HCT116 (cell line): ENCODE measurements at places on chromosomes 12 and 14. TPM values are rescaled to one million over a fixed set of nuclear protein-coding genes. Genes with fewer than 3 reads are reported as not detected.

The ANKS1B gene
- 0.54 TPM for total RNA-seq

The NPFF gene
- not detected for total RNA-seq

The PPP4R4 gene
- total RNA-seq = 5.5 TPM

GRCh38 chr14:91377700-91378652 is 39.6 kb downstream of the CCDC88C start:
- no peaks in the 10 kb centered on the region for H3K27me3 ChIP-seq
- DNase-seq = no peak
- peaks cover 4% of the 10 kb centered on the region; the same call in 1 of the 2 replicates for H3K4me1 ChIP-seq
- no peak overlapping the region for H3K27ac ChIP-seq
- no peak overlapping the region for H3K4me3 ChIP-seq

GRCh38 chr12:57626921-57627445 is 6.0 kb downstream of the B4GALNT1 start:
- H3K27me3 ChIP-seq = peaks cover 4% of the 10 kb centered on the region; the same call in 1 of the 2 replicates
- DNase-seq = no peak
- H3K4me1 ChIP-seq = peaks cover 7% of the 10 kb centered on the region
- no peaks in the 10 kb centered on the region; the same call in 1 of the 2 replicates for H3K36me3 ChIP-seq

DNA sequence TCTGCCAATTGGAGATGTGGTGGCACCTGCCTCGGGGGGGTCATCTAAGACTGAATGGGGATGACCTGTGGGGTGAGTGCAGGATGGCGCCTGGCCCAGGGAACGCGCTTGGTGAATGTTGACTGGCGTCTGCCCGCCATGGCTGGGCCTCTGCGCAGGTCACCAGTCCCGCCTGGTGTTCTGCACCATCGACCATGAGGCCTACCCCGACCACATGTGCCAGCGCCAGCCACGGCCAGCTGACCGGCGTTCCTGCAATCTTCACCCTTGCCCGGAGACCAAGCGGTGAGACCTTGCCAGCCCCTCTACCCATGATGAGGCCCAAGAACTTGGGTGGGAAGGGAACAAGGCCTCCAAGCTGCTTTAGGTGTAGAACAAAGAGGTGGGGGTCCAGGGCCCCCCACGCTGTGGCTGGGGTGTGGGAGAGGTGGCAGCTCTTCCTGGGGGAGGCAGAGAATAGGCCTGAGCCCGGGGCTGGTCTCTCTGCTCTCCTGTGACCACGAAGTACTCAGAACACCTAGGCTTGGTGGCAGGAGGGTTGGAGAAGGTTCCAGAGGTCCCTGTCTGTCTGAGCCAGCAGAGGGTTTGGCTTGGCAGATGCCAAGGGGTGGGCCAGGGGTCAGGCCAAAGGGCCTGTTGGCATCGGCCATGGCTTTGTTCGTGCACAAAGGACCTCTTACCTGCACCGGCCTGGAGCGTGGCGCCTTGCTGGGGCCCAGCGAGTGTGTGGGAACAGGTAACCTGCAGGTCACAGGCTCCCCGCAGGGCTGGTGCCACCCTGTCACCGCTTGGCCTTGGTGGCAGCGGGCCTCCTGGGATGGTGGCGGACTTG is 15.4 kb downstream of the PAPLN start:
- no peak overlapping the region for H3K27ac ChIP-seq
- no peaks in the 10 kb centered on the region for H3K27me3 ChIP-seq
- no peak overlapping the region for H3K4me3 ChIP-seq
- no peak for DNase-seq

DNA sequence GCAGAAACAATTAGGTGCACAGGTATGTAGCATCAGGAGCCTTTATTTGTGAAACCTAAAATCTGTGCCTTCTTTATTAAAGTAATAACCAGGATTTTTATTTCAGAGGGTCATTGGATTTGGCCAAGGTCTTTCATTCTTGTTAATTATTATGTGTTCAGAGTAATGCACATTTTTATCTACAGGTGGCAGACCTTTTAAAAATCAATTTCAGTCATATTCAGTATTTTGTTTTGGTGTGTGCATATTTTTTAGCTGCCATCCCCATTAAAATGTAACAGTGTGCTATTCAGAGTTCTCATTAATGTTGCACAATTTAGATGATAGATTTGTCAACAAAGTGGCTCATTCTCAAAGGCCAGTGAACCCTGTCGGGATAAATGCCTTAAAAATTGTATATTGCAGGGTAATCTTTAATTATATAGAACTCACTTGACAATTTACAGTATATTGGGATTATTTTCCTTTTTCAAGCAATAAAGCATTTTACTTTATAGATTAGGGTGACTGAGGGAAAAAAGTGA is 319.3 kb upstream of the SOX5 start:
- H3K27ac ChIP-seq = no peak overlapping the region
- H3K4me1 ChIP-seq = no peaks in the 10 kb centered on the region
- no peak overlapping the region for H3K4me3 ChIP-seq

- 0 out of 2 replicates have a peak, but pooled peaks cover 7% of the 10 kb centered on the region for H3K27me3 ChIP-seq
- no peaks in the 10 kb centered on the region for H3K36me3 ChIP-seq
- H3K4me1 ChIP-seq = peaks cover 7% of the 10 kb centered on the region; the same call in 1 of the 2 replicates
- DNase-seq = no peak
These were observed 11.2 kb downstream of the HHIPL1 start for GRCh38 chr14:99656171-99656570.

DNA sequence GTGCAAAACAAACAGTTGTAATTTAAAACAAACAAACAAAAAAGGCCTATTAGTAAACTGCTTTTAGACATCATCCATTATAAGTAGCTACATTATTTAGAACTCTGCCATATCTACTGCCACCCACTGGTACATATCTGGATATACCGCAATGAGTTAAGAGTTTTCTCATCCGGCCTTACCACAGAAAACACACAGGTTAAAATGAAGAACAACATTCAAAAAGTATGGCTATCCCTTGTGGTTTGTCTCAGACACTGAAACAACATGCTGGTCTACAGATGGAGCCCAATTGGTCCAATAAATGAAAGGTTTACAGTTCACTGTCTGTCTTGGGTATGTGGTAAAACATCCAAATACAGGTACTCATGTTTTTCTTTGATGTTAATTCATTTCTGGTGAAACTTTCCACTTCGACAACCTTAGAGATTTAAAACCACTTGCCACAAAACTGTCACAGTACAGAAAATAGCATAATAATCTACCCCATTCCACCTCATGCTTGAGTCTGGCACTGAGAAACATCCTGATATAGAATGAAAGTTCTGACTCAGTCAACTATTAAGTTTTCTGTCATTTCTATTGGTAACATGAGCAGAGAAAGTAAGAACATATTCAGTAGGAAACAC is 354.3 kb downstream of the CEP128 start:
- peaks cover 9% of the 10 kb centered on the region for H3K4me1 ChIP-seq
- no peak overlapping the region for H3K27ac ChIP-seq
- no peaks in the 10 kb centered on the region for H3K36me3 ChIP-seq
- no peaks in the 10 kb centered on the region for H3K27me3 ChIP-seq
- DNase-seq = peak; percentile 21

DNA sequence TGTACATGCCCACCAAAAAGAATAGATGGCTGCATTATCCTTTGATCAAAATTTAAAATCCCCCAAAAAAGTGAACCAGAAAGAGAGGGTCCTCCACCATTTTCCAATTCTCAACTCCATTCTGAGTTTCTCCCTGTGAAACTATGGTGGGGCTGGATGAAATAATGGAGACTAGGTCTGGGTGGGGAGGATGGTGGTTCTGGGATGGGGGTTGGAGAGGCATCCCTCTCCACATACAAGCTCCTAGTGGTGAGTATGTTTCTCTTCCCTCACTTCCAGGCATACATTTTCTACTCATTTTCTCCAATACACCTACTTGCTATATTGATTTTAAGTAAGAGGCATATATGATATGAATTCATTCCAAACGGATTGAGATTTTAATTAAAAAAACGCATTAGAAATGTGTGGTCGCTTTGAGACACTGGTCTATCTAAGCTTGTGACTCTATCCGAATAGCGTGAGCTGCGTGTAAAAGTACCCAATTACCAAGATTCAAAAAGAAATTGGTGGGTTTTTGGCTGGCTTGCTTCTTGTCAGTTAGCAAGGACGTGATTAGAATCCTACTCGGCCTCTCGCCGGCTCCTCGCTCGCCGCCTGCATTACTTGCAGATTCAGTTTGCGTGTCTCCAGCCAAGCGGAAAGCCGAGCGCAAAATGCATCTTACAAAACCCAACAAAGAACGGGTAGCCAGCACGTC is 3.4 kb downstream of the ASCL1 start:
- H3K27me3 ChIP-seq = peaks cover 13% of the 10 kb centered on the region; the same call in 1 of the 2 replicates
- DNase-seq = no peak
- no peak overlapping the region for H3K27ac ChIP-seq
- H3K4me1 ChIP-seq = no peaks in the 10 kb centered on the region
- no peaks in the 10 kb centered on the region for H3K36me3 ChIP-seq

DNA sequence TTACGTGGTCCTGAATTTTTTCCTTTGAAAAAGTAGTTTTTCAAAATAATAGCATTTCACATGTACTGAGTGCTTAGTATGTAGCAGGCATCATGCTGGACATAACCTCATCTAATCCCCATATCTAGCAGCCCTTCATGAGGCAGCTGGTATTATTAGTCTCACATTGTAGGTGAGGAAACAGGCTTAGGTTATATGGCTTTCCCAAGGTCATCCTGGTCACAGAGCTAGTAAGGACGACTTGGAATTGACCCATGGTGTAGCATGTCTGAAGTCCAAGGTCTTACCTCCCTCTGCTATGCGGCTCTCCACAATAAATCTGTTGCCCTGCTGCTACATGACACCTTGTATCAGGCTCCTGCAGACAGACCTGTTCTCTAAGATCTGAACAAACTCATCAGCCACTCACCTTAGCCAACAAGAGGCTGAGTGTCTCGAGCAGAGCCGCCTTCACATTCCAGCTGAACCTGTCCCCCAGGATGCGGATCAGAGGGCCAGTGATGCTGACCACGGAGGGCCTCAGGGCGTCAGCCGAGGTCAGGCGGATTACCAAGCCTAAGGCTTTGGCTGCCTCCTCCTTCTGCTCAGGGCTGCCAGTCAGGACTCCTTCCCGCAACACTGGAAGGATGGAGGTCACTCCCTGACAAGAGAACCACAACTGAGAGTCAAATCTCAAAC is 19.7 kb upstream of the RAB35 start:
- H3K4me1 ChIP-seq = no peaks in the 10 kb centered on the region
- H3K27ac ChIP-seq = no peak overlapping the region
- peaks cover 66% of the 10 kb centered on the region for H3K36me3 ChIP-seq
- no peaks in the 10 kb centered on the region for H3K27me3 ChIP-seq
- DNase-seq = no peak

GRCh38 chr14:76077340-76077739 is 74.4 kb upstream of the GPATCH2L start:
- no peaks in the 10 kb centered on the region for H3K36me3 ChIP-seq
- H3K27ac ChIP-seq = no peak overlapping the region
- no peak for DNase-seq
- H3K27me3 ChIP-seq = no peaks in the 10 kb centered on the region

DNA sequence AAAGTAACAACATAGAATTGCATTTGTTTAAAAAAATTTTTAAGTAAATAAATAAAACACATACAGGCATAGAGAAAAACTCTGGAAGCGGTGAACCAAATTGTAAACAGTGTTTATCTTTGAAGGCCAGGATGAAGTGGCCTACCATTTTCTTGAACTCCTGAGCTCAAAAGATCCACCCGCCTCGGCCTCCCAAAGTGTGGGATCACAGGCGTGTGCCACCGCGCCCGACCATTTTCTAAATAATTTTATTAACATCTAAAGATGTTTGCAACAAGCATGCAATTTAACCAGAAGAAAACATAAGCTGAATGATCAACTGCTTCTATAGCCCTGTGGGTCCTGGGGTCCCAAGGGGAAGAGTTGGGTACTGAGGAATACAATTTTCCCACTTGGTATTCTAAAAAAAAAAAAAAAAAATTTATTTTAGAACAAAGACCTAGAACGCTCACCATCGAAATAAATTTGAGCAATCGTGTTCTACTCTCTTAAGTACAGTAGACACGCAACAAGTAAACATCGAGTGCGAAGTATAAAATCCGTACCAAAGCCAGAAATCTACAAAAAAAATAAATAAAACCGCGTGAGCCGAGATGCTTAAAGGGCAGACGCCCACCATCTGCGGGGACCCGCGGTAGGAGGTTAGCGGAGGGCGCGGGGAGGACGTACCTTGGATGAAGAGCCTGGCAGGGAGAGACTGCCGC is 484 bp downstream of the MIS18BP1 start:
- no peak for DNase-seq
- no peaks in the 10 kb centered on the region for H3K27me3 ChIP-seq
- peak overlapping the region; percentile 96 for H3K27ac ChIP-seq
- H3K4me3 ChIP-seq = peak overlapping the region; percentile 81
- peaks cover 26% of the 10 kb centered on the region for H3K4me1 ChIP-seq
